ENCODE measurements at places on chromosomes 4 and X.

GRCh38 chrX:133953785-133954355 is 31.5 kb downstream of the GPC3 start:
- DNase-seq: no peak

DNA sequence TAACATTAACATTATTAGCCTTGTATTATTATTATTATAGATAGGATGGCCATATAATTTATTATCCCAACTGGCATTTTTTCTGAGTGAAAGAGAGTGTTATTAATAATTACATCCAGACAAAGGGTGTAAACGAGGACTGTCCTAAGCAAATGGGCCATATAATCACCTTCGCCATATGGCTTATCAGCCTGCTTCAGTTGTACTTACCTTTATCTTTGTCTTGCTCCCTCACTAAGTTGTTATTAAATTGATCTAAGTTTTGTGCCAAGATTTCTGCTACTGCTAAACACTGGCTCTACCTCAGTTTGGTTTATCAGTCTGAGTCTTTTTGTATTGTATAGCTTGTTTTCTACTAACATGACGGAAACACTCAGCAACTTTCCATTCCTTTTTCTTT is 76.9 kb downstream of the STIM2 start:
- DNase-seq: no peak

DNA sequence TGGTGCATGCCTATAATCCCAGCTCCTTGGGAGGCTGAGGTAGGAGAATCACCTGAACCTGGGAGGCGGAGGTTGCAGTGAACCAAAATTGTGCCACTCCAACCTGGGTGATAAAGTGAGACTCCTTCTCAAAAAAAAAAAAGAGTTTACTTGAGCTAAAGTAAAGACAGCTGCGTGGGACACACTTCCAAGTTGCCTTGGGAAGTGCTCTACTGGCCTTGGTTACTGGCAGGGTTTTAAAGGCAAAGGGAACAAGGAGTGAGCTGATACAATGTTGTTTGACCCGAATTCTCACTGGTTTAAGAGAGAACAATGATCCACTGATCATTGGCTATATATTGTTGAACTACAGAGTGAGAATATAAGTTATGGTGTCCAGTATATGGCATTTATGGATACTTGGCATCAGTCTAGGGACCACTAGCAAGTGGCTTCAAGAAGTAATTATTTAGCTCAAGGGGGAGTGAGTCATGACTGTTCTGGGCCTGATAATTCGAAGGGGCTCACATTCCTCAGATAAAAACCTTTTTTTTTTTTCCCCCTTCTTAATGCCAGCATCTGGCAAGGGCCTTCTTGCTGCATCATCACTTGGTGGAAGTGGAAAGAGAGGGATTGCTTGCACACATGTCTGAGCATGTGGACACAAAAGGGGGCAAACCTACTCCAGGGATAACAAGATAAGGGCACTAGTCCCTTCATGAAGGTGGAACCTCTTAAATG is 32.3 kb downstream of the GRK4 start:
- DNase-seq: no peak

DNA sequence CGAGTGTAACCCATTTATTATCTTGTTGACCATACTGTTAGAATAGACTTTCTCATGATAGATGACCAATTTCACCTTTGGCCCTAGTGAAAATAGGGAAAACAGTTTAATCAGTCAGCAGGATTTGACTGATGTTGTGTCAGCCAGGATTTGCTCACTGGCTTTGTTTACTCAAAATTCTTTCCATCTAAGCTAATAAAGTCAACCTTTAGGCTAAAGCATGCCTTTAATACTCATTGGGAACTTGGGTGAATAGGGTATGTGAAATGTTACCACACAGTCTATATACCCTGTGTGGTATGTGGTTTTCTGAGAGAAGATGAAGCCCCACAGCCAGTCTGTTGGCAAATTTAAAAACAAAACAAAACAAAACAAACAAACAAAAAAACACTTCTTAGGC is 18.7 kb upstream of the SPANXB1 start:
- no peak for DNase-seq

GRCh38 chr4:186067757-186068385 is 1.1 kb upstream of the TLR3 start:
- peak; percentile 39 for DNase-seq

DNA sequence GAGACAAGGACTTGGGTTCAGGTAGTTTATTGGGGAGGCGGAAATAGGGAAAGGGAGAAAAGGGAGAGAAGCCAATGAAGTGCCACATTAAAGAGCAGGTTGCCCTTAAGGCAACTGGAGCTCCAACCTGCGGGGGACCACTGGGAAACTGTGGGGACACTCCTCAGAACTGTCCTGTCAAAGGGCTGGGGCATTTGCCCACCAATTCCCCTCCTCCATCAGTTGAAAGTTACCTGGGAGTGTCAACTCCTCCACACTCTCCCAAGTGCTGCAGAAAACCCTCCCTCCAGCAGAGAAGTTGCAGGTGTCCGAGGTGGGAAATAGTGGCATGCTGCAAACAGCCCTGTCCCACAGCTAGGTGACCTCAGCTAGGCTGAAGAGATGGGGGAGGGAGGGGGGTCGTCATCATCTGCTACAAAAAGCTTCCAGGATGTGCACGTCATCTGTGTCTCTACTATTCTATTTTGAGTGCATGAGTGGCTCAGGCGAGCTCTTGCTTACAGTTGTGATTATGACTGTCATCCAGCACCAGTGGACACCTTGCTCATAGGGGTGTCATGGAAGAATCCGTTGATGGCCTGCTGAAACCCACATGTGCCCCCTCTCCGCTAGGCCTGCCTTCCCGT is 41.5 kb upstream of the XPNPEP2 start:
- no peak for DNase-seq

DNA sequence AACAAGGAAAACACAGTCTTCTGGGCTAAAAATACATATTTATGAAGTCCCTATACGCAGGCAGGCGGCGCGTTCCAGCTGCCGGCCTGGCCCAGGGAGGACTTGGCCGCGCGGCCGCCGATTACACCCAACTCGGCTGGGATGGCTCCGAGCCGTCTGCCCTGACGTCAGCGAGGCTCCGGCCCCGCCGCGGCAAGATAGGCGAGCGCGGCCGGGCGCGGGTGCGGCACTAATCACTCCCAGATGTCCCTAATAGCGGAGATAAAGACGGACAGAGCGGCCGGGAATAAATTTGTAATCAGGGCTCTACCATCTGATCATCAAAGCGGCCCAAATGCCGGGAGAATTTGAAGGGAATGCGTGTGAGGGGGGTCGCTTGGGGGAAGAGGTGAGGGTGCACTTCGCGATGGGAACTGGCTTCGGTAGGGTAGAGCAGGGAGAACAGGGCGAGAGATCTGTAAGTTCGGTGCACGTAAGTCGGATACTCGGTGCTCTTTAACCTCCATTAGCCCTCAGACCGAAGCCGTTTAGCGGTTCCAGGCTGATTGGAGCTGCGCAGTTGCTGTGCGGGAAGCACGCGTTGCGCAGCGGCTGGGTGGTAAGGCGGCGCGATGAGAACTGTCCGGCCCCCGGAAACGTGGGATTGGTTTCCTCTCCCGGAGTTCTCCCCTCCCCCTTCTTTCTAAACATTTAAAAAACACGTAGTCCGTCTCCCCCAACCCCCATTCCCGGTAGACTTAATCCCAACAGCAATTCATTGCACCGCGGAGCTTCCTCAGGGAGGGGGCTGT is 7.7 kb downstream of the HAND2 start:
- no peak for DNase-seq

DNA sequence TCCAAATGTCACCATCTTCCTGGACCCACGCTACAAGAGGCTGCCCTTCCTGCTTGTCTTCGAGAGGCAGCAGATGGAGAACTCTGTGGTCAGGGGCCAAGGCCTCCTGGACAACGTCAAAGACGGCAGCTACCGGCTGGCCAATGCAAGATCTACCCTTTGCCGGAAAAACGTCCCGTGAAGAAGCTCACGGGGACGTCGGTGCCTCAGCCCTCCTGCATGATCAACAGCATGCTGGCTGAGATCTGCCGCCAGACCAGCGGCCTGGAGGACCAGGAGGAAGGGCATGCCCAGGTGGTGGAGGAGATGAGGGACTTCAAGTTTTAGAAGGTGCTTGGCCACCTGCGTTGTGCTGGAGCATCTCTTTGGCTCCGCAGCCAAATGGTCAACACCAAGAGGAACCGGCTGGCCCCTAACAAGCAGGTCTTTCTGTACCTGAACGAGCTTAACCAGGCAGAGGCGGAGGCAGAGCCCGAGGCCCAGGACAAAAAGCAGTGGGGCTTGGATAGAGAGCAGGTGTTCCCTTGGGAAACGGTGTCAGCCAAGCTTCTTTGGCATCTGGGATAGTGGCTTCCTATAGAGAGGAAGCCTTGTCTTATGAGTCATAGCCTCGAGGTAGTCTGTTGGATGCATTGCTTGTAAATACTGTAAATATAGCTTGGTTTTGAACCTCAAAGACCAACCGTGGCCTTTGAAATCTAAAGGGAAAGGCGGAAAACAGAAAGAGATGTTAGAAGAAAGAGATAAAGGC is 94.8 kb upstream of the ELOVL6 start:
- DNase-seq: no peak

GRCh38 chr4:99645638-99646037 is 12.0 kb downstream of the C4orf54 start:
- DNase-seq: no peak

DNA sequence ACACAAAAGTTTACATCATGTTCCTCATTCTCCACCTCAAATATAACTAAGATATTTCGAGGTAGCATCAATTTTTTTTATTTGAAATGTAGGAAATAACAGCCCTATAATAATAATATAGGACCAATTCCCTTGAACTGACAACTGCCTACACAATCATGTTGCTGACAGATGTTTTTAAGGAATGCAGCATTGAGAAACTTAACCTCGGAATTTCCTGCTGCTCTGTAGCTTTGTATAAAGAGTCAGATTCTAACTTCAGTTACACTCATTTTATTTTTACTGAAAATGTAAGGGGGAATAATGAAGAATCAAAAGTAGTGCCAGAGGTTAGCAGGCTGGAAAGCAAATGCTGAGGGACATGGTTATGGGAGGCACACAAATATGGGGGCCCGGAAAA is 235.8 kb downstream of the RBMX2 start:
- no peak for DNase-seq

Measured in activated CD4-positive, alpha-beta T cell treated with anti-CD3 and anti-CD28 coated beads, Interleukin-2, Interleukin-4, amounts not matched to agents 100 ng/mL and 50 ng/mL, durations not matched to agents 16 hours and 8 hours (primary cell).